Fibroblast of skin of right biceps (primary cell): ENCODE measurements at places on chromosomes 13 and 19.

DNA sequence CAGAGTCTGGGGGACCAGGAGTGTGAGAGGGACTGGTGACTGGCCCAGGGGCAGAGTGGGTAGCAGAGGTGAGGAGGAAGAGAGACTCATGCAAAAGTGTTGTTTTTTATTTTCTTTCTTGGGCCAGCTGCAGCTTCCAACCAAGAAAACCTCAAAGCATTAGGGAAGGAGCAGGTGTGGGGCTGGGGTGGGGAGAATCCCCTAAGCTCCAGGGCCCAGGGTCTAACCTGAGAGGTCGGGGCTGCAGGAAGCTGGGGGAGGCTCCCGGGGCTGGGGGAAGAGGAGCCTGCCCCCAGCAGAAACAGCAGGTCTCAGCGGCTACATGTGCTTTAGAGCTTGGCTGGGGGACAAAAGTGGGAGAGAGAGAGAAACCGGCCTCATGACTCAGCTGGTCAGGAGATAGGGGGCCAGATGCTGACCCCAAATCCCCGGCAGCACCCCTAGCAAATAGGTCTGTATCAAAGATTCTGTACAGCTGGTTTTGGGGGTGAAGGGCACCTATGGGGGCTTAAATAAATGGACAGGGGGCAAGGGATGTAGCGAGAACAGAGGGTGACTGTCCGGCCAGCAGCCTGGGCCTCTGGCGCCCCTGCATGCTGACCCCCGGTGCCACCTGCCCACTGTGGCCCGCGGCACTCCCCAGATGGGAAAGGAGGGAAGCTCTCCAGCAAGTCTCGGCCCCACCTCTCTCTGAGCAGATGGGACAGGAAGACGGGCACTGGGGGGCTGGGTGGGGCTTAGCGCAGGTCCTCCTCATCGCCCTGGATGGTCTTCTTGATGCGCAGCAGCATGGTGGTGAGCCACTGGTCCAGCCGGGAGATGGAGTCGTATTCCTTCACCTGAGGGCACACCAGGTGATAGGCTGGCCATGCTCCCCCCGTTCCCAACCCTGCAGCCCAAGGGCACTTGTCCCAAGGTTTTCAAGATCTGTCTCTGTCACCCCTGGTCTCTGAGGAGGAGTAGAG lies 3.8 kb upstream of the KPTN start:
- no peak for DNase-seq

DNA sequence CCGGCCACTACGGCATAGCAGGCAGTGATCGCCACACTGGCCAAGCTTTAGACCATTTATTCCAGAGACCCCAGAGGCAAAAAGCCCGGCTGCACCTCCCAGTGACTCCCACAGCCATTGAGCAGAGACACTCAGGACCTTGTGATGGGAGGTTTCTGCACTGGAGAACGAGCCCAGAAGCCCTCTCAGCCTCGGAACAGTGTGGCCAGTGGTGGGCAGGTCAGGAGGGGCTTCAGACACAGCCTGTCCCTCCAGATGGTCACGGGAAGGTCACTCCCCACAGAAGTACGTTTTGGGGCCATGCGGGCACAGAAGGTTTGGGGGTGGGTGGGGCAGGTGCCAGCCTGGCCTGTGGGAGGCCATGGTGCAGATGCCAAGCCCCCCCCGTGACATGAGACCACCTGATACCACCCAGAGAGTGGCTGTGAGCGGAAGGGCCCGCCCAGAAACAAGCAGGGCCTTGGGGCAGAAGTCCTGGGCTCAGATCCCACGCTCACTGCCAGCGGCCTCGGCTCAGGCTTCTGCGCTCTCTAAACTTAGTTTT lies 599 bp upstream of the F10 start:
- no peak for DNase-seq

GRCh38 chr19:34254046-34254697 lies at the start of gene GARRE1:
GARRE1 (plus strand) TSS chr19:34254554; CDS start chr19:34300474, 45,920 bp downstream.
- peak; percentile 70 for DNase-seq

- DNase-seq, result no peak
Measured at GRCh38 chr13:30124131-30124768, 183.1 kb downstream of the KATNAL1 start.

GRCh38 chr13:50888362-50888761 lies 21.2 kb upstream of the RNASEH2B start:
- no peak for DNase-seq

DNA sequence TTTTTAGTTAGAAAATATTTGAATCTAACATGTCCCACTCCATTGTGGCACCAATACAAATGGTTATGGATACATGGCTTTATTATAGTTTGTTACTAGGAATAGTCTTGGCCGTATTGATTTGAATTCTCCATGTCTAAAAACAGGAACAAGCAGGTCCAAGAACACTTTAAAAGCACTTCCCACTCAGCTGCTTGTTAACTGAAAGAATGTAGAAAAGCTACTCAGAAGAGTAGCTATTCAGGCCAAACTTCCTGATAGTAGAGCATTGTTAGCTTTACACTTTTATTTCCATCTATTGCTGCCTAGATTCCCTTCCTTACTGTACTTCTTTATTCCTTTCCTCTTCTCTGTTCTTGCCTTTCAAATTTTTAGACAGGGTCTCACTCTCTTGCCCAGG lies 6.9 kb downstream of the PIBF1 start:
- no peak for DNase-seq

GRCh38 chr19:6204212-6204611 lies 68.7 kb downstream of the ACSBG2 start:
- peak; percentile 18 for DNase-seq

DNA sequence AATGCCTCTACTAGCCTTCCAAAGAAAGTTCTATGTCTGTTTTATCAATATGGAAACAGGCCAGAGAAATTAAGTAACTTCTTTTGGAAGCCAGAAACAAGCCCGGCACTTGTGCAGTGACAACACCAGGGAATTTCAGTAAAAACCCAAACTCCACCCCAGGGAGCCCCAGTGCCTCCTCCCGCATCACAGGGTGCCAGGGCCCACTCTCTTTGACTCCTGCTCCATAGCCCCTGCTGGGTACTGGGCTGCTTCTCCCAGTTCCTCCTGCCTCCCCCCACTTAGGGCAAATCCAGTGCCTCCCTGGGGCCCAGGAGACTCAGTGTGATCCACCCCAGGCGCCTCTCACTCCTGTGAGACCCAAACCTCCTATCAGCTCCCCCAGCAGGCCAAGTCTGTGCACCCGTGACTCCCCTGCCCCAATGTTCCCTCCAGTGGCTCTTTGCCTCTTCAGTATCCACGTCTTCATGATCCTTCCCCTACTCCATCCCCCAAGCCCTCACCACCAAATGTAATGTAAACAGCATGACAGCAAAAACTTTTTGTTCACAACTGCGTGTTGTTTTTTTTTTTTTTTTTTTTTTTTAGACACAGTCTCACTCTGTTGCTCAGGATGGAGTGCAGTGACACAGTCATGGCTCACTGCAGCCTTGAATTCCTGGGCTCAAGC lies 2.3 kb upstream of the FFAR3 start:
- DNase-seq, result no peak

DNA sequence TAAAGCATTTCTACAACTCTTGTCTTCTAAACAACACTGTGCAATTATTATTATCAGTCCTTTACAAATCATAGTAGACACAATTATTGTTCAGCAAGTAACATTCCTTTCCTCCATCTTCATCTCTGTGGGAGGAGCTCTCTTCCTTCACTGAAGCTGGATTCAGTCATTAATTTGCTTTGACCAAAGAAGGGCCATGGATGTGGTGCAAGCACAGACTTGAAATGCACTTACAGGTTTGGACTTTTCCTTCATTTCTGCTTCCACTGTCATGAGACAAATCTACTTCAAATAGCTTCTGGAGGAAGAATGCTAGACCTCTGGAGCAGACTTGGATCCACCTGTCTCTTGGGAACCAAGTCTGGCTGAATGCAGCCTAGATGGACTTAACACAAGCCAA lies 336.6 kb upstream of the SLITRK6 start:
- DNase-seq, result no peak

DNA sequence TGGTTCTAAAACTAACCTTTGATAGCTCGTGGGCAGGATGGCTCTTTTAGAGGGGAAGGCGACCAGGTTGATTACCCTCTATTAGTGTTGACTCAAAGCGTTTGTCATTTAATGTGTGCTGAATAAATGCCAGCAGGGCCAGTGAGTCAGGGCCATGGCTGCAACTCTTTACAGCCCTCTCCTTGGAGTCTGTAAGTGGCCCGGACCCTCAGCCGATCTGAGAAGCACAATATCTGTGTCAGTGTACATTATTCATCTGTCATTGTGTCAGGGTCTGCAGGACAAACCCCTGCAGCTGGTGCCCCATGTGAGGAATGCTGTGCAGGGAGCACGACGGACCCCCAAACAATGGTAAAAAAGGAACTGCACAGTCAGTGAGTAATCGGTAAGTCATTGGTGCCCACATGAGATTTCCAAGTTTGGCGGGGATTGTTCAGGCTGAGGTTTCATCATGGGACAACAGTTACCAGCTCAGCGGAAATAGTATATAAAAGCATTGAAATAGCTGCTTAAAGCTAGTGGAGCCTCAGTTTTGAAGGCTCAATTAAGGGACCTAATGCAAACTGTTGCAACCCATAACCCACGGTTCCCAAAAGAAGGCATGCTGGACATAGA lies 139.1 kb downstream of the ZNF675 start:
- DNase-seq, result no peak

DNA sequence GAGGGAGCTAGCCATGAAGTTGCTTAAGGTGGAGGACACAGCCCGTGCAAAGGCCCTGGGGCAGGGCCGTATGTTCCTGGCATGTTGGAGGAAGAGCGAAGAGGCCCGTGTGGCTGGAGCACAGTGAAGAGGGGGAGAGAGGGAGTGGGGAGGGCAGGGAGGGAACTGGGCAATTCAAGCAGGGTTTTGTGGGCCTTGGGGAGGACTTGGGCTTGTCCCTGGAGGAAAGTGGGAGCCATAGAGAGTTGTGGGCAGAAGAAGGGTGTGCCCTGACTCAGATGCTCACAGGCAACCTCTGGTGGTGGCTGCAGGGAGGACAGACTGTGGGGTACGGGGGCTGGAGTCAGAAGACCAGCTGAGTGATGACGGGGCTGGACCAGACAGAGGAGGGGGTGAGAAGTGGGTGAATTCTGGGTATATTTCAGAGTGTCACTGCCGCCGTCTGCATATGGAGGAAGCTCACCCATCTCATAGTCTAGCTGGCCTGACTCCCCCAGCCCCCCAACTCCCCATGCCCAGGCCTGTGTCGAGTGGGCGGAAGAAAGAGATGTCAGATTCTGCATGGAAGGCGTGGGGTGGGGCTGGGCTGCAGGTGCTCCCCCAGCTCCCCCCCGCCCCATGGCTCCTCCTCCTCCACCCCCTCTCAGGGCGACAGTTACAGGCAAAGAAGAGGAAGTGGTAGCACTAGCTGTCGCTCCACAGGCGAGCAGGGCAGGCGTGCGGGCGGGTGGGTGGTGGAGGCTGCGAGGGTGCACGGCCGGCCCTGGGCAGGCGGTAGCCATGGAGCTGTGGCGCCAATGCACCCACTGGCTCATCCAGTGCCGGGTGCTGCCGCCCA lies at the start of gene VAV1:
Gene VAV1 (plus strand): TSS at position 681 of the 838 bp plus-strand sequence. CDS start 100 bp downstream, at position 781.
- no peak for DNase-seq

GRCh38 chr19:3471954-3472655 lies 8.2 kb downstream of the SMIM24 start:
- no peak for DNase-seq

DNA sequence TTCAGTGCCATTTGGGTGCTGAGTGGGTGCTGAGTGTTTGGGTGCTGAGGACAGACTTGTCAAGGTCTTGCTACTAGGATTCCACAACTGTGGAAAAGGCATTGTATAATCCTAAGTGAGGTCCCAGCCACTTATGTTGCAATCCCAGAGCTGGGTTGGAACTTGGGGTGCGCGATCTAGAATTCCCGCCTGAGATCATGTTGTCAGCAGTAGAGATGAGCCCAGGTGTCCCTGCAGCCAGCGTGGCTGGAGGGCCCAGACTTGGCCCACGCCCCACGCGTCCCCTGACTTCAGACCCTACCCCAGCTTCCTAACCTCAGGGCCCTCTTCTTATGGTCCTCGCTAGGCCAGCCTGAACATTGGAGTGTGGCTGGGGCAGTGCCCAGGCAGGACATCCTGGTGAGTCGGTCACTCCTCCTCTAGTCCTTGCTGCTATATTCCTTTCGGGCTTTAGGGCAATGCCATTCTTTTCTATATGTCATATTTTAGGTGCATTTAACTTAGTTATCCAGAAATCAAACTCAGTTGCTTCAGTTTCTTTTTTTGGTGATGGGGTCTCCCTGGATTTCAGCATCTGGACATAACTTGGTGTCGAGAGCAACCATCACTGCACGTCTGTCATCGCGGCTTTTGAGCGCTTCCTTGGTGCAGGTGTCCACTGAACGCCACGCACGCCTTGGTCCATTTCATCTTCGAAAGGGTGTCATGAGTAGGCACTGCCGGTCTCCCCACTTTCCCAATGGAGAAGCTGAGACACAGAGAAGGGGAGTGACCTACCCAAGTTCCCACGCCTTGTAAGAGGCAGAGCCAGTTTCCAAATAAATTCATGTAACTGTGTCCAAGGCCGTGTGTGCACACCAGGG lies 46.4 kb upstream of the F7 start:
- no peak for DNase-seq

- DNase-seq, result peak; percentile 85
Measured at GRCh38 chr13:104571161-104571892, 1505.1 kb upstream of the SLC10A2 start.

GRCh38 chr19:2546128-2547032 lies 70.5 kb downstream of the GADD45B start:
- no peak for DNase-seq

- DNase-seq, result no peak
Measured at GRCh38 chr13:73981595-73981994, 152.6 kb downstream of the KLF12 start.

DNA sequence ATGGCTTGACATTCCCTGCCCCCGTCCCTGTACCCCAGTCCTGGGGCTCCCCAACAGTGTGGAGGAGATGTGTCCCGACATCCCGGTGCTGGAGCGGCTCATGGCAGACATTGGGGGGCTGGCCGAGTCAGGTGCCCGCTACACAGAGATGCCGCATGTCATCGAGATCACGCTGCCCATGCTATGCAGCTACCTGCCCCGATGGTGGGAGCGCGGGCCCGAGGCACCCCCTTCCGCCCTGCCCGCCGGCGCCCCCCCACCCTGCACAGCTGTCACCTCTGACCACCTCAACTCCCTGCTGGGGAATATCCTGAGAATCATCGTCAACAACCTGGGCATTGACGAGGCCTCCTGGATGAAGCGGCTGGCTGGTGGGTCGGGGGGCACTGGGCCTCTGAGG lies 83.8 kb downstream of the RYR1 start:
- no peak for DNase-seq

- DNase-seq, result peak; percentile 43
Measured at GRCh38 chr19:13024126-13024950, 29.1 kb downstream of the NFIX start.

- DNase-seq, result peak; percentile 50
Measured at GRCh38 chr19:18214779-18215433, 11.1 kb upstream of the RAB3A start.

DNA sequence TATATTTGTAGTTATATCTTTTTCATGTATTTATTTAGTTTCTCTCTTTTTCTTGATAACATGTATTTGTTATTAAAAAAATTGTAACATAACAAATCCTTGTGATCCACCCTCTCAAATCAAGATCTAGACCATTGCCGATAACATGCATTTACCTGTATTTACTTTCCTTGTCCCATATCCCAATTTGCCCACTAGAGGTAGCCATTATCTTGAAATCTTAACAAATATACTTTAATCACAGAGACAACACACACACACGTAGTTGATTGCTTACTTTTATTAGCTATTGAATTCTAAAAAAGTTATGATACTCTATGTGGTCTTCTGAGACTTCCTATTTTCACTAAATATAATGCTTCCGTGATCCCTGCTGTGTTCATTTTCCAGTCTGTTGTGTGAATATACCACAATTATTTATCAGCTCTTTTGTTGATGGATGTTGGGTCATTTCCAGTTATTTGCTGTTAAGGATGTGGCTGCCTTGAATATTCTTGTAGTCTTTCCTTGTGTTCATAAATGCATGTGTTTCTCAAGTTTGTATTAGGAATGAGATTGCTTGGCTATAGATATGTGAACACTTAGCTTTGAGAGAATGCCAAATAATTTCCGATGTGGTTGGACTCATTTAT lies 31.3 kb upstream of the ZMYM2 start:
- peak; percentile 18 for DNase-seq
